Pulmonary artery endothelial cell (primary cell): ENCODE measurements at places on chromosomes 2 and 18. TPM values are rescaled to one million over a fixed set of nuclear protein-coding genes. Genes with fewer than 3 reads are reported as not detected.

- no peak for DNase-seq
Measured at GRCh38 chr2:26583381-26583911, 57.7 kb downstream of the CIB4 start.

- no peak for DNase-seq
Measured at GRCh38 chr2:157076526-157077161, 180.9 kb upstream of the GALNT5 start.

DNA sequence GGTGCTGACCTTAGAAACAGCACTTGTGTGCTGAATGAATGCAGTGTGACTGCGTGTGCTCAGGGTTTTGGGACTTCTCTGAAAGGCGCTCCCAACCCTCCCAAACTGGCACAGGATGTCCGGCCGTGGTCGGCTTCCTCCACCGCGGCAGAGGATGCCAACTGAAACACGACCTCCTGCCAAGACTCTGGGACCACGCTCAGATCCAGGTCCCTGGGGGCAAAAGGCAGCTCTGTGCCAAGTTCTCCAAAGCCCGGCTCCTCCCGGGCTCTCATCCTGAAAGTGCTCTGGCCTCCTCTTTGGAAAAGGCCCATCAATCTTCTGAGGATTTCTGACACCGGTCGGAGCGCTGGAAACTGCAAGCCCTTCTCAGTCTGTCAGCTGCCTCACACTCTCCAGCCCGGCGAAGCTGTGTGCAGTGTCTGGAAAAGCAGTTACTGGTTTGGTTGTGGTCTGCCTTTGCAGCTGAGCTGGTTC is 32.3 kb upstream of the ZBTB7C start:
- no peak for DNase-seq

DNA sequence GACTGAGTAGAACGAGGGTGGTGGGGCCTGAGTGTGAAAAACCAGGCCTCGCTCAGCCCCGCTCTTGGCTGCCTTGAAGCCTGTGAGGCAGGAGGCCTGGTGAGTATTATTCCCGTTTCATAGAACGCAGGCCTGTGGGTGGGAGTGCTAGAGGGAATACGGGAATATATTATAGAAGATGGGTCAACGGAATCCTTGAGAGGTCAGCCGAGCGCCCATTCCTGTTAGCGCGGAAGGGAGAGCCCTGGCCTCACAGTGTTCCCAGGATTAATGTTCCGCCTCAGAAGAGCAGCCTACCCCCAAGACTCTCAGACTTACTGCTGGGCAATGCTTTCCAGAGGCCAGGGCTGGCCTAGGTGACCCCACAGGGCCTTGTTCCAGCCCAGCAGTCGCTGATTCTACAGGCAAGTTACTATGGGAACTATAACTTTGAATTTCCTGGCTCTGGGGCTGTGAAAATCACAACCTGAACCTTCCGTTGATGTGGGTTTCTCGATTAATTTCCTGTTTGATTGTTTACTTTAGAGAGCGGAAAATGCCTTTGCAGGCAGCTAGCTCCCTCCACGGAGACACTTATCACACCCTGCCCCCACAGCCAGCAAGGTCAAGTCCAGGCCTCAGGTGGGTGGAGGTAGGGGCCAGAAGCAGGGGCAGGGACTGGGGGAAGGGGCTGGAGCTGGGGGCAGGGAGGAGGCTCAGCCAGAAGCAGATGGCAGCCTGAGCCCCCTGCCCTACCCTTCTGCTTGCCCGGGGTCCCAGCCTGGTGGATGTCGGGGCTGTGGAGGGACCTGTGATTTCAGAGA is 108.3 kb downstream of the SMAD7 start:
- DNase-seq = peak; percentile 88

DNA sequence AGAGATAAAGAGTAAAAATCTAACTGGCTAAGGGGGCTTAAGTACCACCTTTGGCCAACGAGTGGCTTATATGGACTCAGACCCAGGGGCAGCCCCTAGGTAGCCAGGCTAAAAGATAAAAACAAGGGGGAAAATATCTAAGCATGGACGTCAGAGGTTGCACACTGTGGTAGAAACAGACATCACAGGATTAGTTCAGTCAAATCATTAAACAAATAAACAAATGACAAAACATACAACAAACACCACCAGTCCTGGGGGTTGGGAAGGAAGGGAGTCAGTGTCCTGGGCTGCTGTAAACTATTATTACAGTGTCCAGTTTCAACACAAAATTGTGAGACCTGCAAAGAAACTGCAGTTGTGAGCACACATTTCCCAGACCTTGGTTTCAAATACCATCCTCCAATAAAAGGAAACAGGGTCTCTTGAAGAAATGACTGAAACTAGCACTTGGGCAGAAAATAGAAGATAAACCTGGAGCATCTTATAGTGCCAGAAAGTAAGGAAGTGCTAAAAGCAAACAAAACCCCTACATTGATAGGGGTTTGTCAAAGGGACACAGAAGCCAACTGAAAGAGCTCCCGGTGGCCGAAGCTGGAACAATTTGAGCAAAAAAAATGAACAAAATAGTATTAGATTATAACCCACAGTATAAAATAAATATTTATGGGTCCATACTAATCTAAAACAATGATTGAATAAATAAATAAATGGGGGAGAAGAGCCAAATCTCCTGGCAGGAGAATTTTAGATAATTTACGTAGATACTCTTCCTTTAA is 154.8 kb upstream of the KLF7 start:
- DNase-seq = no peak

- DNase-seq = no peak
Measured at GRCh38 chr2:56170988-56171387, 12.8 kb upstream of the CCDC85A start.

GRCh38 chr2:85445316-85446295 is 27.1 kb downstream of the SH2D6 start:
- DNase-seq = no peak

DNA sequence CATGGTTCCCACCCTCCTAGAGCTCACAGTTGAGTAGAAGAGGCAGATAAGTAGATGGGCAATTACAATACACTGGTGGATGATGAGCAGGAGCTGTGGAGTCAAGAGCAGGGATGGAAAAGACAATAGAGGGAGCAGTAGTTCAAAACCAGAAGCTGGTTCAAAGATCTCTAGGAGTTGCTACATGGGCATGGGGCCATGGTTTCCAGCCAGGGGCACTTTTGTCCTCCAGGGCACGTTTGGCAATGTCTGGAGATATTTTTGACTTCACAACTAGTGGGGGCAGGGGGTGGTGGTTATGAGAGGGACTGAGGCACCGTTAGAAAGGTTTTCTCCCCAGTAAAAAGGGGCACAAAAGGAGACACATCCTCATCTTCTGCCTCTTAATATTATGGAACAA is 236.0 kb downstream of the DYSF start:
- no peak for DNase-seq

GRCh38 chr2:13009027-13009642 is 292.4 kb downstream of the TRIB2 start:
- DNase-seq = no peak

DNA sequence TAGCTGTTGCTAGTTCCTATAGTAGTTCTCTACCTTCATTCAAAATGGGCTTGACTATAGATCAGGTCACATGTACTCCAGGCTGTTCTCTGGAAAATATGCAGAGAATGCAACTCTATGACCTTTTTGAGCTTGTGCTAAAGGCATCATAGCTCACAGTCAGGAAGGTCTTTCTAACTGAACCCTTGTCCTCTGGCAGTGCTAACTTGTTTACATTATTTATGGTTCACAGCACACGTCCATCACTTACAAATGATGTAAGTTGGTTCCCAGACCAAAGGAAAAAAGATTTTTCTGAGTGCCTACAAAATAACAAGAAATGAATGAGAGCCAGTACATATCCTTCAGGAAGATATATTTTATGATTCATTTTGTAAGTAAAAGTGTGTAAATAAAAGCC is 236.1 kb downstream of the GCA start:
- DNase-seq = no peak

- DNase-seq = no peak
Measured at GRCh38 chr18:79576686-79577351, 102.8 kb upstream of the CTDP1 start.

DNA sequence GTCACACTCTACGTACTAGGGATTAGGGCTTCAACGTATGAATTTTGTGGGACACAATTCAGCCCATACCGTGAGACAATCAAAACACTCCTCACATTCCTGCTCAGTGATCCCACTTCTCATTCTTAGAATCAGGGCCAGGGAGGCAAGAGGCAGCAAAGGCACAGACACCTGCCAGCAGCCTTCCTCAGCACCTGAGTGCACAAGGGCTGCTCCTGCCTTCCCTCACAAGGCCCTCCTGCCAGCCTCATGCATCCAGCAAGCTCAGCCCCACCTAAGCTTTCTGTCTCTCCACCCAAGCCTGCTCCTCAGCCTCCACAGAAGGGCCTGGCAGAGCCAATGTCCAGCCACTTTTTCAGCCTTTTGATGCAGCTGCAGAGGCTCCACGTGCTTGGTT is 141.6 kb downstream of the SP3 start:
- DNase-seq = no peak

DNA sequence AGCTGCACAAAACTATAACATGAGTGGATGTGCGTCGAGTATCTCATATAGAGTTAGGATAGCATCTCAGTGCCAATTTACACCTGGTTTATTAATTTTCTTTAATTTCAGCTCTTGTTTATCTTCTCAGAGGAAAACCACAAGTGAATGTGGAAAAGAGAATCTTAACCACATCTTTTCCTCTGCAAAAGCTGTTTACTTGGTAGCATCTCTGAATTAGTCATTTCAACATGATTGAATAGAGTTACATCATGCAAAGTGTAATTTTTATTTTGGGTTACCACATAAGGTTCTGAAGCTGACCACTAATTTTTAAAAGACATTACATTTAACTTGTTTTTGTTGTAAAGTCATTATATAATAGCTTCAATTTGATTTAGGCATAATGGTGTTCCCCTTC is 83.8 kb upstream of the FAM237A start:
- DNase-seq = no peak

DNA sequence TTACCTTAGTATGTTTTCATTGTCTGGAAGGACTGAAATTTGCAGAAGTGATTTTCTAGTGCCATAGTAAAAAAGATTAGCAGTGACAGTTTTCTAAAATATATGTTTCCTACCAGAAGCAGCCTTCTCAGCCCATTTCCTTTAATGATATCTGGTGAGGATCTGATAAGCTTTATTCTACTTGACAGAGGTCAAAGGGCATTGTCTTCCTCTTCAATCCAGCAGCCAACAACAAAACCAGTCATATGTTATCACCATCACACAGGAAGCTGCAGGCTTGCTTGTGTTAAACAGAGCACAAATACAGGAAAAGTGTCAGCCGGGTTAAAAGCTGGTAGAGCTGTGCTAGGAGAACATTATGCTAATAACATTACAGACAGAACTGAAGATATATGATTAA is 35.6 kb upstream of the ZSWIM2 start:
- DNase-seq = peak; percentile 99

GRCh38 chr18:10089881-10090280 is 176.1 kb downstream of the VAPA start:
- DNase-seq = no peak

DNA sequence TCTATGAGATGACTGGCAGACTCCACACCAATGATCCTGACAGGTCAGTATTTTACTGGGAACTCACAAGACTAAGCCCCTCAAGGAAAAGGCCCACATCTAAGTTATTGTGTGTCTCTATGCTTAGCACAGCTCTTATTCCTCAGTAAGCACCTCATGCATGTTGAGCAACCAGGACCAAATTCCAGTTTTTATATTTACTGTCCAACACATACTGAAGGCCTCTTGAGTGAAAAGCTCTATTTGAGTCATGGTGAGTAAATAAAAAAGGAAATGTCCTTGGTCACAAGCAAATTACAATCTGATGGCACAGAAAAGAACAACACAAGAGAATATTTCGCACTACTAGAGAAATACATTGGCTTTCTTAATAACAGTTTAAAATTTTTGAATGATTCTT is 87.9 kb upstream of the ETAA1 start:
- no peak for DNase-seq

DNA sequence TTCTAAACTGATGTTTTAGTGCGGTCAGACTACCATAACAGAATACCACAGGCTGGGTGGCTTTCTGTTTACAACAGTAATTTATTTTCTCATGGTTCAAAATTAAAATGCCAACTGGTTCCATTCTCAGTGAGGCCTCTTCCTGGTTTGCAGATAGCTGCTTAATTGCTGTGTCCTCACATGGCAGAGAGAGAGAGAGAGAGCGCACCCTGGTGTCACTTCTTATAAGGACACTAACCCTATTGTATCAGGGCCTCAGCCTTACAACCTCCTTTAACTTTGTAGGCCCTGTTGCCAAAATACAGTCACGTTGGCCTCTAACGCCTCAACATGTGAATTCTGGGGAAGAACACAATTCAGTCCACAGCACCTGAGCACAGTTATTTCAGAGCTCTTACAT is 37.5 kb upstream of the ZNF385B start:
- no peak for DNase-seq

- no peak for DNase-seq
Measured at GRCh38 chr2:204717591-204717990, 172.3 kb downstream of the PARD3B start.

- no peak for DNase-seq
Measured at GRCh38 chr2:39368376-39368775, 68.7 kb downstream of the MAP4K3 start.

GRCh38 chr18:43115076-43115921 is at the start of gene RIT2:
TSS of gene RIT2 (minus strand) at chr18:43115685.
- no peak for DNase-seq

Gene SEMA4F
- 5.5 and 6.4 TPM in 2 replicates for total RNA-seq

Gene NGEF
- 0.14 and 3.2 TPM in 2 replicates for total RNA-seq

Gene STPG4
- total RNA-seq = 0.11 TPM in 1 of 2 replicates, not detected in the other

Gene SPAG16
- 8.7 and 11.2 TPM in 2 replicates for total RNA-seq

Gene SLC4A3
- total RNA-seq = 0.07 and 0.13 TPM in 2 replicates

Gene FSIP2
- total RNA-seq = 0.07 and 0.28 TPM in 2 replicates

Gene PID1
- total RNA-seq = 0.11 TPM in 1 of 2 replicates, not detected in the other

Gene MPHOSPH10
- total RNA-seq = 20.4 and 24.3 TPM in 2 replicates

Gene ALLC
- total RNA-seq = not detected in 2 replicates

Gene SLC9A4
- not detected in 2 replicates for total RNA-seq

Gene CYTIP
- 0.07 TPM in 1 of 2 replicates, not detected in the other for total RNA-seq
